RKO (cell line): ENCODE measurements at places on chromosomes 4 and X.

DNA sequence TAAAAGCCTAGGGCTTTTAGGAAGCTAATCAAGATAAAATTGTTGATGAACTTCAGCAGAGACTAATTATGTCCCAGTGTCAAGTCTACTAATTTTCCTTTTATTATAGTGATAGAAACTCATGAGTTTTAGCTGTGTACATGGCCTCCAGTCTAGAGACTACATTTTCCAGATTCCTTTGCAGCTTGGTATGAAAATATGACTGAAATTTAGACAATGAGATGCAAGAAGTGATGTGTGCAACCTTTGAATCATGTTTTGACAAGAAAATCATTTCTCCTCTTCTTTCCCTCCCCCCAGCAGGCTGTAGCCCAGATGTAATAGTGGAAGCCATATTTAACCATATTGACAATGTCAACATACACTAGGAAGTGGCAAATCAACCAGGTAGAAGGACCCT lies 30.3 kb upstream of the IL13RA2 start:
- DNase-seq, result no peak

DNA sequence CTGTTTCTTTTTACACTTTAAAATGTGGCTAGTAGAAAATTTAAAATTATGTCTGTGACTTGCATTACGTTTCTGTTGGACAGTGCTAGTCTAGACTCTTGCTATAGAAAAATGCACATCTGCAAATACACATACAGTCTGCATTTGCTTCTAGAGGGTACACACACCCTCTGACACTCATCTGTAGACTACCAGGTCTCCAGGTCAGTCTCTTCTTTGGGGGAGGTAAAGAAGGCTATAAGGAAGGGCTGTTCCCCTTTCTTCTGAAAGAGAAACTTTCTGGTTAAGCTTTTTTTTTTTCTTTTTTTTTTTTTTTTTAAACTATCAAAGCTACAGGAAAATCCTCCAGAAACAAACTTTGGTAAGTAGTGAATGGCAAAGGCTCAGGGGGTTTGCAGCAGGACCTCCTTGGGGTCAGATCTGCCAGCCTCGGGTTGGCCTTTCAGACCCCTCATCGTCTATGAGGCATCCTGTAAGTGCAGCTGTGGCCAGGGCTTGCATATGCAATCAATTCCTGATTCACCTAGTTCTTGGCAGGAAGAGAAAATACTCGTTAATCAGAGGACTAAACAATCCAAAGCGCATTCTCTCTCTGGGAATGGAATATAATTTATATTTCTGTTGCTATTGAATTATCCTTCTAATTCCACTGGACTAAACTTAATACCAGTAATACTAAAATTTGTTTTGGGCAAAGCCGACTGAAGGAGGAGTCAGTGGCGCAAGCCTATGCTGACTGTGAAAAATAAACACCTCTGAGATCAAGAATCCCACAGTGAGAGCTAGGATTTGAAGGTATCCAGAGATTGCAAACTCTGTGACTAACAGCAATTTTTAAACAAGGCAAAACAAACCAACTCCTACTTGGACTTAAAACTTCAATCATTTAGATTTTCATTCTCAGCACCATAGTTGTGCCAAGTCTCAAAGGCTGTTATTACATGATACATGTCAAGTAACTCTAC lies 109.3 kb upstream of the TBC1D9 start:
- no peak for DNase-seq

DNA sequence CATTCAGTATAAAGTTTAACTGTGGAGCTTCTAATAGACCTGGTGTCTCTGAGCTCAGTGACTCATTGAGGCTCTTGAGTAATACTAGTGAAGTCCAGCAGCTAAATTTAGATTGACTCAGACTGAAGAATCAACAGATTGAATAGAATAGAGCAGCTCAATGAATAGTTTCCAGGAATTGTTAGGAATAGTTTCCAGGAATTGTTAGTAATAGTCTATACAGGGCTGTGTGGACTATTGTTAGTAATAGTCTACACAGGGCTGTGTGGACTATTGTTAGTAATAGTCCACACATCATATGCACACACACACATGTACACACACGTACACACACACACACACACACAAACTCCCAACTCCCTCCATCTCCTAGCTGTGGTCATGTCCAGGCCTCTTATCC lies 3.0 kb downstream of the GIMD1 start:
- peak; percentile 80 for DNase-seq

- DNase-seq, result peak; percentile 80
Measured at GRCh38 chrX:56726605-56727004, 2.4 kb upstream of the NBDY start.

DNA sequence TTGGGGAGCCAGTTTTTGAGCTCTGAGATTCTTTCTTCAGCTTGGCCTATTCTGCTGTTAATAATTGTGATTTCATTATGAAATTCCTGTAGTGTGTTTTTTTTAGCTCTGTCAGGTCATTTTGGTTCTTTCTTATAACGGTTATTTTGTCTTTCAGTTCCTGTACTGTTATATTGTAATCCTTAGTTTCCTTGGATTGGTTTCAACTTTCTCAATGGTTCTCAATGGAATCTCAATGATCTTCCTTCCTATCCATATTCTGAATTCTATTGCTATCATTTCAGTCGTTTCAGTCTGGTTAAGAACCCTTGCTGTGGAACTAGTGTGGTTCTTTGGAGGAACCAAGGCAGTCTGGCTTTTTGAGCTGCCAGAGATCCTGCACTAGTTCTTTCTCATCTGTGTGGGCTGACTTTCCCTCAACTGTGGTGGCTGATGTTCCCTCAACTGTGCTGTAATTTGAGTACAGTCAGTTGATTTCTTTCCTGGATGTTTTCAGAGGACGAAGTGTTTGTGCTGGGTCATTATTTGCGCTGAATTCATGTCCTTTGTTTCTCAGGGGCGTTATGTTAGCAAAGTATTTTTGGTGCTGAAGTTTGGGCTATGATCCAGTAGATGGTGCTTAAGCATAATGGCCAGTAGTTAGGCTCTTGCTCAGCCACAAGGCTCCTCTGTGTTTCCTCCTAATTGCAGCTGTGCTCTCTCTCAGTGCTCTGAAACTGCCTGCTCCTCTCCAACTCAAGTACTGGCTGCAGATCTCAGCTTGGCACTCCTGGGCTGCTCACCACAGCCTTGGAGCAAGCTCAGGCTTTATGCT lies 27.5 kb downstream of the ENPEP start:
- DNase-seq, result no peak

- peak; percentile 70 for DNase-seq
Measured at GRCh38 chr4:126604268-126604867, 1028.4 kb upstream of the INTU start.

GRCh38 chr4:40702137-40702799 lies 47.5 kb upstream of the NSUN7 start:
- DNase-seq, result no peak
